Cardiac muscle cell (in vitro differentiated cells and primary cell): ENCODE measurements at places on chromosomes 4 and X.
A peak's percentile ranks its signal among the peaks of the same experiment; 100 is the strongest.

GRCh38 chrX:38985375-38985774 lies 184.1 kb downstream of the MID1IP1 start:
- peak; percentile 36 for DNase-seq

DNA sequence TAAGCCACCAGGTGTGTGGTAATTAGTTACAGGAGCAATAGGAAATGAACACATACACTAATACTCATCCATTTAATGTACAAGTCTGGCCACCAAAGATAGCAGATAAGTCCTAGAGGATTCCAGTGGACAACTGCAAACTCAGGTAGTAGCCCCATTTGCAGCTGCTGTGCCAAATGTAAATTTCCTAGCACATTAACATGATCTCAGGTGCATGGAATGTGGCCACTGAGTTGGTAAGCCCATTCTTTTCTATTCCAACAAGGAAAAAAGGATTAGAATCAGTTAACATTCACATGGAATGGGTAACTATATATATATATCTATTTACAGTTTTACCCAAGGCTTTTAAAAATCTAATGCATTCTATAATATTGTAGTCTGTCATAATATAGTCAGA lies 23.3 kb upstream of the FRAS1 start:
- no peak for DNase-seq

GRCh38 chrX:15882704-15883539 lies 28.3 kb upstream of the AP1S2 start:
- peak; percentile 59 for DNase-seq

DNA sequence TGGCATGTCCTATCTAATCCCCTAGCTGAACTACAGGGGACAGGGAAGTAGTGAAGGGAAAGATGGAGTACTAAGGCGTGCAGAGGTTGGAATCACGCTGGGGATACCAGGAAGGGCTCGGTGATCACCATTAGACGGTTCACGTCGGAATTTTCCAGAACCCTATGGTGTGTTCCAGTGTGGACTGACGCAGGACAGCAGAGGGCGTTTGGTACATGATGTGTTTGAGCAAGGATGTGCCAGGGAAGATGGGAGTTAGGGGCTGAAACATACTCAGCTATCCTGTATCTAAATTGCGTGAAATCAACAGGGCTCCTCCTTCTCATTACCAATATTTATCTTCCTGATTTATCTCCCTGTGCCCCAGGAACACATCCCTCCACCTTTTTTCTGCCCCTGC lies 33.7 kb downstream of the PRPS2 start:
- DNase-seq = no peak
